ENCODE measurements at places on chromosomes 12 and 14. TPM values are rescaled to one million over a fixed set of nuclear protein-coding genes. Genes with fewer than 3 reads are reported as not detected.

DNA sequence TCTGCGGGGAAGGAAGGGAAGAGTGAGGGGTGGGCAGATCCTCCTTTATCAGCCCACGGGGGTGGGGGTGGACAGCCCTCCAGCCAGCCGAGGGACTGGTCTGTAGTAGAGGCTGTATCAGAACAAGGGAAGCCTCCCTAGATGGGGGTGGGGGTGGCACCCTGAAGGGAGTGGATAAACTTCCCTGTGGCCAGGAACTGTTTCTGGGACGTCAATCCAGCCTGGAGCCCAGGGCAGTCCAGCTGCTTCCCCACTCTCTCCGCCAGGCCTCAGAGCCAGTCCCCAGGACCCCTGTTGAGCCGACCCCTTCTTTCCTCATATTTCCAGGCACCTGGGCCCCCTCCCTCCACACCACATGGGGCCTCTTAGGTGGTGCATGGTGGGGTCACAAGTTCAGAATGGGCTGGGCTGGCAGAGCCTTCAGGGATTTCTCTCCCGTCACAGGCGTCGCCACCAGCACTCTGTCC is 6.7 kb downstream of the PLD4 start:
- no peak for DNase-seq

GRCh38 chr12:109927622-109928021 is 27.5 kb downstream of the TCHP start:
- DNase-seq: no peak

GRCh38 chr12:6958609-6959057 is 7.5 kb downstream of the PTPN6 start:
- DNase-seq: no peak

DNA sequence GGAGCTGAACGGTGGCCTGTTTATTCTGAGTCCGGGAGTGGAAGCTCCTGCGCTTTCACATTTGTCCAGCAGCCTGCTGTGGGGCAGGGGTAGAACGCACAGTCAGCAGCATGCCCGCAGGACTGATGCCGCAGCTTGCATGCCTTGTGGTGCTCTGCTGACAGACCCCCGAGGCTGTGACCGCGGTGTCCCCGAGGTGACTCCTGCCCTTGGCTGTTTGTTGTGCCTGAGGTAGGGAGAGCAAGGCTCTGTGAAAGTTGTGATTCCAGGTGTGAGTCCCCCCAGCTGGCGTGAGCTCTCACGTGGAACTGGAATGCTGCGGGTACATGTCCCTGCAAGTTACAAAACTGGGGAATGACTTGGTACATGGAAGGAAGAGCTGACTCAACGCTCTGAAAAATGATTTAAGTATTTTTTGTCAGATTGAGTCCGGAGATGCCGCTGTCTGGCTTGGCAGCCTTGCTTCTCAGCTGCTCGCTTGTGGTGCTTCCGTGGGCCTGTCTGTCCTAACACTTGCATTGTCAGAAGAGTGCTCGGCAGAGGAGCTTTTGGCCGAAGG is 18.1 kb downstream of the MLXIP start:
- no peak for DNase-seq

GRCh38 chr12:74598819-74599218 is 61.2 kb downstream of the ATXN7L3B start:
- no peak for DNase-seq

- no peak for DNase-seq
Measured at GRCh38 chr12:11754256-11754655, 104.8 kb downstream of the ETV6 start.

- DNase-seq: no peak
Measured at GRCh38 chr14:104252256-104253215, 114.1 kb downstream of the KIF26A start.

- DNase-seq: no peak
Measured at GRCh38 chr12:67655829-67656228, 7.3 kb downstream of the DYRK2 start.

DNA sequence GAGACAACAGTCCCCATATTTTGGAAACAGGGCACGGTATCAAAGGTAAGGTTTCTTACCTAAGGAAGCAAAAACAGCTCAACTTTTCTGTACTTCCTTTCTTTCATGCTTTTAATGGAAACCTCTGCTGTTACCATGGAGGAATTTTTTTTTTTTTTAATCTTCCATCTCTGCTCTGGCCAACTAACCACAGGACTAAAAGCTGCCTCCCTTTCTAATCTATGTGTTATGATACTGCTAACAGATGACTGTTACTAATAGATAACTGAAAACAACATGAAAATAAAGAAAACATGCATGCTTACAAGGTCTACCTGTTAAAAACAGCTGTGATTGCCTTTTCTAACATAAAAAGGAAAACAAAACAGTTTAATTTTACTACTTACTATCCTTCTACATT is 168.4 kb downstream of the SOX5 start:
- DNase-seq: no peak

- DNase-seq: no peak
Measured at GRCh38 chr12:104686196-104686595, 229.4 kb downstream of the CHST11 start.

- no peak for DNase-seq
Measured at GRCh38 chr14:32978691-32979255, 40.1 kb downstream of the NPAS3 start.

DNA sequence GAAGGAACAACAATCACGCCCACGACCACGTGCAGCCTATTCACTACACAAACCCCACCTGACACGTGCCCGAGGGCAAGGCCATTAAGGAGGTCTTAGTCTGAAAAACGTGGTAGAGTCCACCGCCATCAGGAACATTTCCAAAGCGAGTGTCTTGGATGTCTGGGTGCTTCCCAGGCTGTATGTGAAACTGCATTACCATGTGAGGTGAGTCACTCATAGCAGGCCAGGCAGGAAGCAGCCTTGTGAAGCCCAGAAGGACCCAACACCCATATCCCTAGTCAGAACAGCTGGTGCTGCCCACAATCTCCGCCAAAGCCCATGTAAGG is 3.3 kb upstream of the KRT79 start:
- DNase-seq: no peak

- no peak for DNase-seq
Measured at GRCh38 chr14:87045246-87045645, 947.7 kb downstream of the GALC start.

DNA sequence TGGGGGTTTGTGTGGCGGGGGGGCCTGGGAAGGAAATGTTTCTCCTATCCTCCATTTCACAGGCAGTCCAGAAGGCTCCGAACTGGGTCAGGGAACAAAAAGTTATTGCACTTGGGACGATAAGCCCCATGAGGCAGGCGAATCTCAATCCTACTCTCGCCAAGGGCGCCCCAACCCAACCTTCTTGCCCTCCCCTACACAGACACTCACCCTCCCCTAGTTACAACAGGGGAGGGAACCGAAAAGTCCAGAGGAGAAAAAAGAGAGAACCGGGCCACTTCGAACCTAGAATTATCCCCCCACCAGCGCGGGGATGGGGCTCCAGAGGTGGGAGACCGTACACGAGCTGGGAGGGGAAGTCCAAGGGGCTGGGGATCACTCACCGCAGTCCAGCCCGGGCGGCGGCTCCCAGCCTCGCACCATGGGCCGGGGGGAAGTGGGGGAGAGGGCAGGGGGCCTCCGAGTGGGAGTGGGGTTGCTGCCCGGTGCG is 357 bp downstream of the HOMEZ start:
- no peak for DNase-seq

GRCh38 chr12:92927436-92928281 is 1.4 kb downstream of the EEA1 start:
- DNase-seq: no peak

DNA sequence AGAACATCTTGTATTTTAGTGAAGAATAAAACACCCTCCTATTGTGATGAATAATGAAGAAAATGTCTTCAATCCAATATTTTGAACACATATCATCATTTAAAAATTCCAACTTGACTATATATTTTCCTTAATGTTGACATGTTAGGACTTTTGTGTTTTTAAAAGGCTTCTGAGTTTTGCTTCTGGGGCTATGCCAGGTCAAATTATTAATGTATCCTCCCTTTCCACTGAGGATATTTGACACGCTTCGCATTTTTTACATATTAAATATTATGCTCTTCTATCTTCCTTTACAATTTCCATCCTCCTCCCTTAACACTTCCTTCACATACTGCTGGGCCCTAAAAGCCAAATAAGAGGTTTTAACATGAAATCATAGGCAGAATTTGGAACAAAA is 20.6 kb downstream of the RERG start:
- no peak for DNase-seq

DNA sequence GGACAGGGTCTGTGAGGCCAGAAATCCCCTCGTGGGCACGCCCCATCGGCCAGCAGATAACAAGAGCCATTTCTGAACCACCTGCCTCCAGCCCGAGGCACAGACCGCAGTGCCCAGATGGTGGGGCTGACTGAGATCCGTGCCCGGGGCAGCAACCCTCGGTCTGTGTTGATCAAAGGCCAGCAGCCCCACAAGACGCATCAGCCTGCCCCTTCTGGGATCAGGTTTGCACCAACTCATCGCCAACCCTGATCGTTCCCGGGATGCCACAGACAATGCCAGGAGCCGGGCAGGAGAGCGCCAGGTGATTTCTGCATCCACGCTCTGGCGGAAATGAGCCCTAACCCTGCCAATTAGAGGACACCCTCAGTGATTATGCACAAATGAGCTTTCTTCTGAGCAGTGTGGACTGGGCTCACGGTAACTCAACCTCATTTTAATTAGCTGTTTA is 64.5 kb downstream of the TESC start:
- no peak for DNase-seq

NPFF gene
- not detected for polyA plus RNA-seq

POTEG gene
- polyA plus RNA-seq: not detected

TAS2R9 gene
- polyA plus RNA-seq: not detected

BDKRB1 gene
- polyA plus RNA-seq: 0.40 TPM

TMTC1 gene
- polyA plus RNA-seq: 32.8 TPM

LRRIQ1 gene
- polyA plus RNA-seq: 5.0 TPM

TSPAN19 gene
- polyA plus RNA-seq: 1.5 TPM

GPR162 gene
- polyA plus RNA-seq: 26.1 TPM

ALDH2 gene
- polyA plus RNA-seq: 127 TPM

PSMC1 gene
- 117 TPM for polyA plus RNA-seq

EIF2B2 gene
- polyA plus RNA-seq: 59.3 TPM

SLCO1C1 gene
- polyA plus RNA-seq: 0.52 TPM

KRT77 gene
- polyA plus RNA-seq: not detected

BCL11B gene
- polyA plus RNA-seq: 2.5 TPM

NPAS3 gene
- polyA plus RNA-seq: 8.1 TPM

HRK gene
- 0.58 TPM for polyA plus RNA-seq

Measured in left renal pelvis (tissue), 4 donors.